Progenitor cell of endocrine pancreas (in vitro differentiated cells): ENCODE measurements at places on chromosomes 3 and 15. TPM values are rescaled to one million over a fixed set of nuclear protein-coding genes. Genes with fewer than 3 reads are reported as not detected.

The RSRC1 gene
- 50.6 and 55.7 TPM in 2 replicates for total RNA-seq

The ASB7 gene
- 17.4 and 18.9 TPM in 2 replicates for total RNA-seq

The EFCC1 gene
- total RNA-seq = 0.60 TPM in 2 replicates

The MINAR1 gene
- total RNA-seq = 1.8 and 1.9 TPM in 2 replicates

The TRPC1 gene
- 16.5 and 17.6 TPM in 2 replicates for total RNA-seq

The TMEM202 gene
- not detected in 2 replicates for total RNA-seq

The LRRC31 gene
- total RNA-seq = 0.67 and 1.2 TPM in 2 replicates

The CNTN3 gene
- total RNA-seq = 11.3 and 12.7 TPM in 2 replicates

The ELL3 gene
- 2.1 and 3.8 TPM in 2 replicates for total RNA-seq

The DISP2 gene
- 1.0 and 3.2 TPM in 2 replicates for total RNA-seq

The LMAN1L gene
- total RNA-seq = not detected in 2 replicates

The FILIP1L gene
- total RNA-seq = 19.4 and 29.6 TPM in 2 replicates

The TTC23 gene
- total RNA-seq = 23.0 and 28.4 TPM in 2 replicates

The FEZF2 gene
- total RNA-seq = not detected in 2 replicates

The TRIP4 gene
- 27.5 and 27.9 TPM in 2 replicates for total RNA-seq

The PPP1R14D gene
- 0.81 and 1.5 TPM in 2 replicates for total RNA-seq

The ADAMTS9 gene
- 53.8 and 54.2 TPM in 2 replicates for total RNA-seq

The CGNL1 gene
- 40.4 and 41.9 TPM in 2 replicates for total RNA-seq

The CCDC39 gene
- 0.22 and 0.29 TPM in 2 replicates for total RNA-seq

The DZIP1L gene
- 81.9 and 85.7 TPM in 2 replicates for total RNA-seq

The NR2E3 gene
- 0.47 TPM in 1 of 2 replicates, not detected in the other for total RNA-seq

The LRRIQ4 gene
- 0.31 and 0.42 TPM in 2 replicates for total RNA-seq

The CHRNA5 gene
- total RNA-seq = 8.0 and 8.1 TPM in 2 replicates

The DOCK3 gene
- total RNA-seq = 10.0 and 10.6 TPM in 2 replicates

The PDZRN3 gene
- 28.7 and 31.0 TPM in 2 replicates for total RNA-seq

The DAZL gene
- not detected in 2 replicates for total RNA-seq

The TAGLN3 gene
- total RNA-seq = 7.4 and 9.0 TPM in 2 replicates

The ALPK3 gene
- 122 TPM in 2 replicates for total RNA-seq

The IL17RC gene
- total RNA-seq = 13.4 and 17.1 TPM in 2 replicates

The TMEM212 gene
- total RNA-seq = not detected in 2 replicates

The CYP1A2 gene
- not detected in 2 replicates for total RNA-seq
